ENCODE measurements at places on chromosomes 2 and 18.
A peak's percentile ranks its signal among the peaks of the same experiment; 100 is the strongest.

DNA sequence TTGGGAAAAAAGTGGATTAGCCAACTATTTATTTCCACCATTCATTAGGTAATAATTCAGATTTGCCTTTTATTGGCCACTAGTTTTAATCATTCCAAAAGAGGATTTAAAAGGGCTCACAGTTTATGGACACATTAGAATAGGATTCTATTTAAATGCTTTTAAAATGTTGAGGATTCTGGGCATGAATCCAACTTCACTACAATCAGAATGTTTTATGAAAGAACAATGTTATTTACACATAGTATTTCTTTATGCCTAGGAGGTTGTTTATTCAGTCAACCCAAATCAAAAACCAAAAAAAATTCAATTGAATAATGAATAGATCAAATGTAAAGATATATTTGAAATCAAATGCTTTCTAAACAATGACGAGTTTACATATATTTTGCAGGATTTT lies 232.2 kb downstream of the GULP1 start:
- DNase-seq, result peak; percentile 52

- DNase-seq, result peak; percentile 71
Observed at GRCh38 chr18:23437357-23438045, 15.6 kb upstream of the RIOK3 start.

GRCh38 chr18:9987931-9988330 lies 74.1 kb downstream of the VAPA start:
- no peak for DNase-seq

- DNase-seq, result peak; percentile 78
Observed at GRCh38 chr2:25043241-25043867, 1.5 kb downstream of the EFR3B start.

DNA sequence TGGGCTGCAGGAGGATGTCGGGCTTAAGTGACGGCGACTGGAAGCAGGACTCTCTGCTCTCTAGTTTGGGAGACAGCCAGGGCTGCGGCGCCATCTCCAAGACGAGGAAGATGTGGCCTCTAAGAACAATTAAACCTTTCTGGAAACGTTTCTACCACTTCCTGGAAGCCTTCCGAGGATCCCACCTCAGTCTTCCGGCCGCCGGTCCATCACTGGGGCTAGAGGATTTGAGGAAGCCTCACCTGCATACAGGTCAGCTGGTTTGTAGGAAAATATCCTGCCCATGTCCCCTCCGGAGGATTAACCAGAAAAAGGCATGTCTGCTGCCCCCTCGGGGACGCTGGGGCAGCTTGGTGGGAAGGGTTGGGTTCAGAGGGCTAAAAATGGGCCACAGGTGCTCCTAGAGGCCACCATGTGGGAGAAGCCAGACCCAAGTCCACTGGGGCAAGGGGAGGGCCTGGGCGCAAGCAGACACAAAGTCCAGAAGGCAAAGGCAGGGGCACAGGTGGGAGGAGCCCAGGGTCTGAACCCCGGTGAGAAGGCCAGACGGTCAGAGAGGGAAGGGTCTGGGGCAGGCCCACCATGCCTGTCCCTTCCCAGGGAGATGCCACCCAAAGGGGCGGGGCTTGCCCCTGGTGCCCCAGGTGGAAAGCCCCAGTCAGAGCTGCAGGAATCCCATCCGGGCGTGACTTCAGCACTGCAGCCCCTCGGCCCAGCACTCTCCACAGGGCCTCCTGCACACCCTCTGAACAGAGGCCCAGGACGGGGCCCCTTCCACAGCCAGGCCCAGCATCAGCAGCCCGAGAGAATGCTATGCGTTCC lies 82.2 kb upstream of the ID2 start:
- DNase-seq, result no peak

DNA sequence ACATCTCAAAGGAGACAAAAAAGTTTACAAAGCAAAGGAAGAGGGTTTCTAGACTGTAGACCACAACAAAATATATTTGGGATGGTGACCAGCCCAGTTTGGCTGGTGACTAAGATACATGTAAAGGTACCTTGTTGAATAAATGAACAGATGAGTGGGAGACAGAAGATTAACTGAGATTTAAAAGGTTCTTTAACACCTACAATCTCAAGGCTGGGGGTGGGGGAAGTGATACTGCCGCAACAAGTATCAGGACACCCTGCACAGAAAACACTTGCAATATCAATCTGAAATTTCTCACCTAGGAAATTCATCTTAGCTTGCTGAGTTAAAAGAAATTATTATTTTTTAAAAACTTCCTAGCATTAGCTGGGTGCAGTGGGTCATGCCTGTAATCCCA lies 8.3 kb downstream of the RNF149 start:
- DNase-seq, result no peak

DNA sequence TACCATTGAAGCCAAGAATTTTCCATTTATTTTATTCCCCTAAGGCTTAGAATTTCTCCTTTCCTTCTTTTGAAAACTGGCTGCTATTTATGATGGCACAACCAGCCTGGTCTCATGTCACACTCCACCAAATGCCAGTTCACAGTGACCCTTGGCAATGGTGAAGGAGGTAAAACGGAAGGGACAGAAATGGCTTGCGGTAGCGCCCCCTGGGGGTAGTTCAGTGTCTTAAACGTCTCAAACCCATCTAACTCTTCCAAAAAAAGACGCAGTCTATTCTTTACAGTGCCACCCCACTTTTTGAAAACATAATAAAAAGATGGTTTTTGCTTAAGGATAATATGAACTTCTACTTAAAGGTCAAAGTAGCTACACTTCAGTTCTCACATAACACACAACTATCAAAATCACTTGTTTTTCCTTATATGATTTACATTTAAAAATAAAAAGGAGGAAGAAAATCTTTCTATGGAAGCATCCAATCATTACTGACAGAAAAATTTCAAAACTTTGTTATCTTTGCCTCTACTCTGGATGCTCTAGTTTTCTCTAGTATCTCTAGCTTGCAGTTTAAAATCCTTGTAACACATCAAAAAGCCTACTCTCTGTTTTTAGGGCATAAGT lies 28.0 kb downstream of the PNO1 start:
- DNase-seq, result peak; percentile 46

- no peak for DNase-seq
Observed at GRCh38 chr2:217415316-217415715, 555.5 kb upstream of the TNP1 start.

DNA sequence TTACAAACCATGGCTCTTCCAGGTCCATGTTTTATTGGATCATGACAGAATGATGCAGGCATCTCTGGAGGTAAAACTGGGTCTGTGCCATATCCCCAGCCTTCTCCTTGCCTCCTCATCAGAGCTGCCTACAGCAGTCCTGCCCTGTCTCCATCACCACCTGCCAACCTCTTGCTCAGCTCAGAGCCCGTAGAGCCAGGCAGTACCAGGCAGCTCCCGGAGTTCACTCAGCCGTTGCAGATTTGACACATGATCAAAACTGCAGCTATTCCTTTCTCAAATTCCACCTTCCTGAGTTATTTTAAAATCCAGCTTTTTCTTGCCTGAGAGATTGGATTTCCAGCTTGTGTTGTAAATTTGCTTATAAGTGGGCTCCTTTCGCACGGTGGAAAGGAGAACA lies 218.2 kb upstream of the CELF4 start:
- DNase-seq, result no peak

DNA sequence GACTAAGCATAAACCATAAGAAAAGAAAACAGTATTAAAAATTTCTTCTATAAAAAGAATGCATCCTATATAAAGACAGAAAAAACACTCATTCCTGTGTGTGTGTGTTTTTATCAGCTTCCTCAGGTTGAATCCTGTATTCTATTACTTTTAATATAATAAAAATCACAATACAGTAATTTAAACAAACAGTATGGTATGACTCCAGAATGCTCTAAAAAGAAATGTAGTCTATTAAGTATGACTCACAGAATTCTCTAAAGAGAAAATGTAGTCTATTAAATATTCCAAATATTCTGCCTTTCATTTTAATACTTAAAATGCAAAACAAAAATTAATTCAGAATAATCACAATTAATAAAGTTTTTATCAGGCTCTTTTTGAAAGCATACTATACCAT lies 19.8 kb downstream of the CCDC88A start:
- no peak for DNase-seq

DNA sequence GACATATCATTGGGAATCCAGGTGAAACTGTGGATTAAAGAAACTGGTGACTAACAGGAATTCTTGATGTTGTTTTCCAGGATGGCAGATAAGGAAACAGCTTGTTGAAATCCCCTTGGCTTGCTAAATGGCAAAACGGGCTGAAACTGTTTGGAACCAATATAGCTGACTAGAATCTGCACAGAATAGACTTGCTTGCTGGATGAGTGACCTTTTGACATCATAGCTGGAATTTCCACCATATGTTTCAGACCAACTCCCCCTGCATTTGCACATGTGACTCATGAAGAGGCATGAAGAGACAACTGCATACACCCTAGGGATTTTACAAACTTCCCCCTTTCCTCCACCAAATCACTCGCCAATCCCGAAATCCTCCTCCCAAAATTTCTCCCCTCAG lies 87.7 kb upstream of the LYPD1 start:
- peak; percentile 43 for DNase-seq

- peak; percentile 37 for DNase-seq
Observed at GRCh38 chr2:3827673-3828575, 124.5 kb downstream of the DCDC2C start.

DNA sequence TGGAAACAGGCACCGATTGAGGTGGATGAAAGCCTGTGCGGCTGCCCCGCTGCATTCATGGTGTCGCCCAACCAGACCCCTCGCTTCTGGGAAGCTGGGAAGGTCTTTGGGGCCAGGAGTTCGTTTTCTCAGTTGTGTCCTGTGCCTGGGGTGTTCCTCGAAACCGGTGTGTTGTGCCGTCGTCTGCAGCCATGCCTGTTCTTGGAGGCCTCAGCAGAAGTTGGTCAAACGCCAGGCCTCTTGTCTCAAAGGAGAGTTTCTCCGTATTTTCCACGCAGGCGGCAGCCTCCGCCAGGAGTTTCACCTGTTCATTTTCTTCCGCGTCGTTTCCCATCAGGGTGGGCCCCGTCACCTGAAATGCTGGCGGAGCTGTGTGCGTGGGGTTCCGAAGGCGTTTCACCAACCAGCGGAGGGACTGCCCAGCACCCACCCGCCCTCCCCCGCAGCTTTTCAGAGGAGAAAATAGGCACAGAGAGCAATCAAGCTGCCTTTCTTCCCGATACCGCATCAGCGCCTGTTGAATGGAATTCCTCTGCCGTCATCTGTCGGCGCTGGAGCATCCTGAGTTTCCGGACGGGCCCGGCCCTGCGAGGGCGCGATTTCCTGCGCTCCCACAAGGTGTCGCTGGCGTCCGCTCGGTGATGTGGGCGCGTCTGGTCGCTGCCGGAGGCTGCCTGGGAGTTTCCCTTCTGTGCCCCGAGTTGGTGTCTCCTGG lies 17.0 kb upstream of the NFATC1 start:
- peak; percentile 81 for DNase-seq

DNA sequence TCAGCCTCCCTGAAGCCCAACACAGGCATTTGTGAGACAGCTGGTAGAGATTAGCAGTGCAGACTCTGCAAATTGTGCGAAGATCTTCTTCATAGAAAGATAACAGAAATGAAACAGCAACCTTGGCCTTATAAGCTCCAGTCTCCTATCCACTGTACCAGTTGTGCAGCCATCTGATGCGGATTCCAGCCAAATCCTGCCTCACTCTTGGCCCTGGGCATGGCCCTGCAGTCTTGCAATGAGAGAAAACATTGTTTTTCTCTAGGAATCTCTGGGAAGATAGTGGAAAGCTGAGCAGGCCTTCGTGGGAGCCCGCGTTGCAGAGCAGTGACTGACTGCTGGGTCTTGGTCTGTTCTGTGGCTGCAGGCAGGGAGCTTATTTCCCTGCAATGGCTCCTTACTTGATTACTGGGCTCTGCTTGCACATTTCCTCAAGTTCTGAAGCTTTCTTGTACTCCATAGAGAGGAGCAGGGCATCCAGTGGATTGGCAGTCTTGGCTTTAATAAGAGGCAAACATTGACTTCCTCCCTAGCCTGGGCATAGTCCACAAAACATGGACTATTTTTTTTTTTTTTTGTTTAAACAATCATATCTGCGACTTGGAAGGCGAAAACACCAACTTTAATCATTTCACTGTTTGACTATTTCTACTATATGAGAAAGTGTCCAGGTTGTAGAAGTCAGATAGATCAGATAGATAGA lies 193.0 kb downstream of the ACTR3 start:
- no peak for DNase-seq

DNA sequence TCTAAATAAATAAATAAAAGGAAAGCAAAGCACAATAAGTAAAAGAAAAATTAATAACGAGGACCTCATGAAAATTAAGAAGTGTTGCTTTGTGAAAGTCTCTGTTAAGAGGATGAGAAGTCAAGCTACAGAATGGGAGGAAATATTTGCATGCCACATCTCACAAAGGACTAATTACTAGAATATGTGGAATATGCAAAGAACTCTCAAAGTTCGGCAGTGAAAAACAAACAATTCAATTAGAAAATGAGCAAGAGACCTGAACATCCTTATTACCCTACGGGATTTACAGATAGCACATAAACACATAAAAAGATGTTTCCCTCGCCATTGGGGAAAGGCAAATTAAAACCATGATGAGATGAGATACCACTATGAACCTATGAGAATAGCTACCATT lies 23.3 kb downstream of the CYP26B1 start:
- DNase-seq, result no peak

- no peak for DNase-seq
Observed at GRCh38 chr2:111201214-111201613, 80.5 kb downstream of the BCL2L11 start.

GRCh38 chr2:109376115-109376514 lies 237.7 kb downstream of the SEPTIN10 start:
- peak; percentile 48 for DNase-seq

DNA sequence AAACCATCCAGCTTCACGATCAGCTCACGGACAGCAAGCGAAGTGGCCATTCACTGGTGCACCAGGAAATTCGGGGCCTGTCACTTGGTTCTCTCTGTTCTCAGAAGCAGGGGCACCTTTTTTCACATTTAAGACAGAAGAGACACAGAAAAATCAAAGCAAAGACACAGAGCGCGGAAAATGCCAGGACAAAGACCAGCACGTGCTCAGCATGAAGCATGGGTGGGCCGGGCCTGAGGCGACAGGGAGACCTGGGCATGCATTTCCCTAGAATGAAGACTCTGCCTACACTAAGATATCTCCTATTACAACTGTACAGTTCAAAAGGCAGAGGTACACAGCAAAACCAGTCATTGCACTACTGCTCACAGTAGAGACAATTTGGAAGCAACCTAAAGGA lies 117.4 kb upstream of the ID2 start:
- DNase-seq, result no peak

GRCh38 chr18:62741118-62741566 lies 25.8 kb downstream of the PHLPP1 start:
- peak; percentile 34 for DNase-seq

All from cardiac fibroblast (primary cell).